ENCODE measurements at places on chromosomes 3 and 15.

- DNase-seq, result no peak
Measured at GRCh38 chr15:69153046-69153445, 7.4 kb upstream of the GLCE start.

DNA sequence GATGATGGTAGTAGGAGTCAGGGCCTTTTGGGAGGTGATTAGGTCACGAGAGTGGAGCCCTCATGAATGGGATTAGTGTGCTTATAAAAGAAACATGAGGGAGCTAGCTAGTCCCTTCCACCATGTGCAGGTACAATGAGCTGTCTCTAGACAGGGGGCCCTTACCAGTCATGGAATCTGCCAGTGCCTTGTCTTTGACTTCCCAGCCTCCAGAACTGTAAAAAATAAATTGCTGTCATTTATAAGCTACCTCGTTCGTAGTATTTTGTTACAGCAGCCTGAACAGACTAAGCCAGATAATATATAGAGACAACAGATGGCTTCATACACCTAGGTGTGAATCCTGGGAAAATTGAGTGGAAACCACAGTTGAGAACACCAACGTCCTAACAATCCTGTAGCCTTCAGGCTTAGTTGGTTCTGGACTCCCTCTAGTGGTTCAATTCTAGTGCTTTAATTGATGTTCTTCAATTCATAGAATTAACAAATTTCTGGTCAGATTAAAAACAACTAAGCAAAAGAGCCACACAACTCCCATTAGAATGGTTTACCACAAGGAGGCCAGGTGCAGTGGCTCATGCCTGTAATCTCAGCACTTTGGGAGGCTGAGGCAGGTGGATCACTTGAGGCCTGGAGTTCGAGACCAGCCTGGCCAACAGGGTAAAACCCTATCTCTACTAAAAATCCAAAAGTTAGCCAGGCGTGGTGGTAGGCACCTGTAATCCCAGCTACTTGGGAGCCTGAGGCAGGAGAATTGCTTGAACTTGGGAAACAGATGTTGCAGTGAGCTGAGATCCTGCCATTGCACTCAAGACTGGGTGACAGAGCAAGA lies 21.3 kb upstream of the GATM start:
- DNase-seq, result no peak

GRCh38 chr3:172530101-172530561 lies 6.9 kb upstream of the TNFSF10 start:
- no peak for DNase-seq

DNA sequence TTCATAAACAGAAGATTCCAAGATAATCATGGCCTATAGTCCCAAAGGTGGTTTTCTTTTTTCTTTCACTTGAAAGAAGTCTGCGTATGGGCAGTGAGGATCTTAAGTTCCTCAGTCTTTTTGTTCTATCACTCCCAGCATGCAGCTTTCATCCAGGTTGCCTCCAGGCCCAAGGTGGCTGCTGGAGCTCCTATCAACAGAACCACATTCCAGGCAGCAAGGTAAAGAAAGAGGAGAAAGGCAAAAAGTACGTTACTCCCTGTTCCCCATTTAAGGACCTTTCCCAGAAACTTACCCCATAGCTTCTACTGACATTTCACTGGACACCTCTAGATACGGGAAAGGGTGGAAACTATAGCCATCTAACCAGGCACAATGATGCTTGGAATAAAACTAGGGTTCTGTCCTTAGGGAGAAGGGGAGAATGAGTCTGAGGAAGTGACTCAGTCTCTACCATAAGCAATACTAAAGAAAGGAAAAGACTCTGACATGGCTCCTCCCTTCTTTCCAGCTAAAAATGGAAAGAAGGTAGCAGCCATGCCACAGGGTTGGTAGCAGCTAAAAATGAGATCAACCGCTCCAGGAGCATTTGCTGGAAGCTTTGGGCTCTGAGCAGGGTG lies 313.9 kb upstream of the NR2E3 start:
- no peak for DNase-seq

DNA sequence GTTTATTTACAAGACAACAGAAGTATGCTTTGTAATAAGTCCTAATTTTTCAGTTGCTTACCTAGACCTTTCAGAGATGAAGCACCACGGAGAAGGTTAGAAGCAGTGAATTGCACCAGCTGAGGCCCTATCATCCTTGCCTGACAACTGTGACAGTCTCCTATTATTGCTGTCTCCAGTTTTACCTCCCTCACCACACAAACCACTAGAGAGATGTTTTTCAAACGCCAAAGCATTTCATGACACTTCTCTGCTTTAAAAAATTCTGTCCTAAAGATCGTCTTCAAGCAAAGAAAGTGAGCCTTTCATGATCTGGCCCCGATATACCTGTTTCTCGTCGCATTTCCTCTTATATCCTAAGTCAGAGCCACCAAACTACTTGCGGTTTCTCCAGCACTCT lies 72.3 kb upstream of the TSPAN3 start:
- DNase-seq, result no peak

DNA sequence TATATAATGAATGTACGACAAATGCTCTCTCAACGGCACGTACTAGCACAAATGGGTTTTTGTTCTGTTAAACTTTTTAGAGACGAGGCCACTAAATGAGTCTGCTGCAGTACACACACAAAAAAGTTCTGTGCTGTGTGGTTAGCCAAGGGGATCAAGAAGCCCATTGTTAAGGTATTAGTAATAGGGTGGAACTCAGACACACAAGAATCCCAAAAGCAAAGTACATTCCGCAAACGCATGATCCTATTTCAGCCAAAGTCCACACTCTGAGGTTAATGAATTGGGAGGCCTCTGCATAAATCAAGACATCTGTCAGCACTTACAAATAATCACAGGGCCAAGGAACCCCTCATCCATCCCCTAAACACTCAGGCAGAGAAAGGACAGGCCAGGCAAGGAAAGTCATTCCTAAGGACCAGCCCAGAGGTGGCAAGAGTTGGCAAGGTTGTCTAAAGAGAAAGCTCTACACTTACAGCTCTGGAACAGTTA lies 12.1 kb downstream of the OSBPL10 start:
- DNase-seq, result no peak

GRCh38 chr15:79439236-79439635 lies 7.1 kb downstream of the MINAR1 start:
- no peak for DNase-seq

- peak; percentile 77 for DNase-seq
Measured at GRCh38 chr15:90184786-90185704, 16.1 kb upstream of the SEMA4B start.

GRCh38 chr15:67397139-67397538 lies 123.8 kb upstream of the C15orf61 start:
- DNase-seq, result no peak

DNA sequence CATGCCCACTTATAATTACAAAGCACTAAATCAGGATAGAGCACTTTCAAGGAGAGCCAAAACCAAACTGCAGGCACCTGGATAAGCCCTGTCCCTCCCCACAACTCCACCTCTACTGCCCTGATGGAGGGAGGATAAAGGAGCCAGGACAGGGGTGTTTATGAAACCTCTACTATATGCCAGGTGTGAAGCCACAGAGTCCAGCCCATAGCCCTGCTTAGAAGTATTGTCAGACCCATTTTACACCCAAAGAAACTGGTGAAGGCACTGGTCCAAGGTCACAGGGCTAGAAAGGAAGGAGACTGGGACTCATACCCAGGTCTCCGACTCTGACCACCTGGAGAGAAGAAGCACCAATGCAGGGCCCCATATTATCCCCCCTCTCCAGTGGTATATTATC lies 48.7 kb downstream of the SH3BP5 start:
- no peak for DNase-seq

DNA sequence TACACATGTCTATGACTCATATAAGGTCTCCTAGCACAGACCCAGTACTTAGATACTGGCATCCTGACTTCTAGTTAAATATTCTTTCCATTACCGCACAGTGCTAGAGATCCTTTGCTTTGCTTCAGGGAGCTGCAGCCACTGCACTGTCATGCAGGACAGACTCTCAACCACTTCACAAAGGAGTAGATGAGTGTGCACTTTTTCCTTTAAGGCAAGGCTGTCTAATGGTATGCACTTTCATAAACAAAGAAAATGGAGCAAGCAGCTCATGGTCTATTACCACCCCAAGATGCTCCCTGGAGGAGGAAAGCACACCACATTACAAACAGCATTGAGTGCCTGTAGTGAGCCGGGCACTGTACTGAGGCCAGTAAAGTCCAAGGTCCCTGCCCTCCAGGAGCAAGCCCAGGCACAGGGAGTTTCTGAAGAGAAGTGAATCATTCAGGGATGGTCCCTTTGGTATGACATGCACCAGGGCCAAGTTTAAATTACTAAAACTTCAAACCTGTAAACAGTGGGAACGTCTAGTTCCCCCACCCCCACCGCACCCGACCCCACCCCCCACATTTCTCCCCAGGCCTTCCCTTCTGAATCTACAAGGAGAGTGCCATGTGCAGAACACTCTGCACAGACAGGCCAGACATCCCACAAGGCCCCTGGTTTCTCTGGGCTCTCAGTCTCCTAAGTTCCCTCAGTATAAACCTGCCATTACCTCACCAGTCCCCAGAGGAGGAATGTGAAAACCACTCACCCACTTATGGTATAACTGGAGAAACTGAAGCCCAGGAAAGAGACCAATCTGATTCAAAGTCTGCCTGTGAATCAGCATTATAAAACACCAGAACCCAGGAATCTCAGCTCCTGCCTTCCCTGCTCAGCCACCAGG lies 107.8 kb upstream of the BCL6 start:
- DNase-seq, result no peak

GRCh38 chr3:134918441-134918840 lies 123.4 kb downstream of the EPHB1 start:
- no peak for DNase-seq

GRCh38 chr15:38004218-38004861 lies 69.9 kb downstream of the TMCO5A start:
- DNase-seq, result no peak

DNA sequence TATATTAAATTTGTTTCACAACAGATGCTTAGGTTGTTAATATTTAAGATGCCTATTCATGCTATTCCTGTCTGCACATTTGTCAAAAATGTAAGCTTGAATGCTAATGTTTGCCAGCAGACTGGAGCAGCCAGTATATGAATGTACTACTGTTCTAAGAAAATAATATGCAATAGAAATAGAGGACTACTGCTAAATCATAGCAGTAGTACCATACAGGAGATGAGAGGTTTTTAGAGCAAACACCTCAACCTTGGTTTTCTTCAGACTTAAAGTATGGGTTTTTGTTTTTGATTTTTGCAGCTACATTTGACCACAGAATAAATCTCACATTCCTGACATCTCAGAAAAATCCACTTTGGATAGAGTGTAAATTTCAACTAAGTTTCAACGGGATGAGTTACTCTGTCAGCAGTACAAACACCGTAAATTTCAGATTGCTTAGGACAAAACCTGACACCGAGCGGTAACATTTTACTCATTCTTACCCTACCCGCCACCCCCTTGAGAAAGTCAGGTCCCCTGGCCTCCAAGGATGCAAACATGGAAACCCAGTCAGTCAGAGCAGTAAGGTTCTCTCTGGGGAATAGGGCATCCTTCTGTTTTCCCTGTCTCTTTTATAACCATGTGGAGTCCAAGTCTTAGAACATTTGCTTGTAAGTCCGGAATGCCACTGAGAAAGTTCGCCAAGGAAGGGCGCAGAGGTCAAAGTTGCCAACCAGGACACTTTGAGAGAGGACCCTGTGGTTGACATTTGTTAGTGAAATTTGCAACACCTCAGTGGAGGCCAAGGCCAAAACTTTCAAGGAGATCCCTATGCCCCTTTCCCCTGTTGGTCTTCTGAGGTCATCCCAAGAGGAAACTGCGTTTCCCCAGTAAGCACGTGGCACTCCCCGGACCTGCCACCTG lies 17.9 kb upstream of the SATB1 start:
- no peak for DNase-seq

DNA sequence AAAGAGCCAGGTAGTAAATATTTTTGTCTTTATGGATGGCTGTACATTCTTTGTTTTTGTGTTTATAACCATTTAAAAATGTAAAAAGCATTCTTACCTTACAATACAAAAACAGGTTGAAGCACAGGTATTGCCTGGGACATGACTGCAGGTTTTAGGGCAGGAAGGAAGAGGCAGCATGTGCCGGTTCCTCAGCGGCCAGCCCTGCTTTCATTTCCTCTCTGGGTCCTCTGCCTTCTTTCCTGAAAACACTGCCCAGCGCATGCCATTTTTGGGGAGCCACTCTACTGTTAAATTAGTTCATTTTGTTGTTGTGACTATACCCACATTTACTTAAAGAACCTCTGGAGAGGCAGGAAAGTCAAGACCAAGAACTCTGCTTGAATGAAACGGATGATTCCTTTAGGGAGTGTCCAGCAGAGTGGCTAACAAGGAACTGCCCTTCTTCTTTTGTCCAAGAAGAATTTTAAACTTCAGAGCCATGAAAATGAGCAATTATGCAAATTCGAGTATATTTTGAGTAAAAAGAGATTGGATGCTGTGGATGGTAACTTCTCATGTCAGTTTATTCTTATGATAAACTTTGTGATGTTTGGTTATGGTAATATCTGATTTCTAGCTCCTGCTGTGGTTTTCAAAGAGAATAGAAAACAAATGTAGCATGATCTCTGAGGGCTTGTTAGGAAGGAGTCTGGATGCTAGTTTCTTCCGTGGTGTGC lies 52.7 kb downstream of the SACM1L start:
- DNase-seq, result no peak

DNA sequence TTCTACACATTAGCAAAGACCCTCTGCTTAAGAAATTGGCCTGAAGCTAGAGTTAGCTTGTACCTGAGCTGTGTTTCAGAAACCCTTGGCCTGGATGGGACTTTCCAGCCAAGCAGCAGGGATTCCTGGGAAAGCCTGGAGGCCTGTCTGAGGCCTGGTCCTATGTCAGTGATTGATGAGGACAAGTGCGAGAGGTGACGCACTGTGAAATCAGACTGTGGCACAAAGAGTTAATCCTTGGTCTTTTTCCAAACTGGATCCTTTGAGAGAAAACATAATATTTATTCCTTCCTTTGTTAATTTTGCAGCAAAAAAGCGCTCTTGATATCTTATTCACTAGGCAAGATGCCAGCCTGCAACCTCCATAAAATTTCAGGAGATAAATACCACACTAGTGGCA lies 225.0 kb upstream of the ATP11B start:
- DNase-seq, result no peak

DNA sequence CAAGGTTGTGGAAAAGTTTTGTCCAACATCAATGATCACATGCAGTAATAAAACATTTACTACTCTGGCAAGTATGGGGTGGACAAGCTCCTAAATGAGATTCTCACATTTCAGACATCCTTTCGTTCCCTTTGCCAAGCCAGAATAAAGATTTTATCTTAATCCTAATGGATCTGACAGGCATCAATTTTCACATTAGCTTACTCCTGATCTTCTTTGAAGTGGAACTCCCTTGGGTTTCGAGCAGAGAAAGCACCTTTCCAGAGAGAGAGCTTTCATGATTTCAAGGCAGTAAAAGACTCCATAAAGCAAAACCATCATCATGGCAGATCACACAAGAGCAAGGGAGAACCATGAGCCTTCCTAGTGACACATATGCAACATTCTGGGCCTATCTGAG lies 27.3 kb upstream of the EID1 start:
- no peak for DNase-seq
